ENCODE measurements at places on chromosomes 6 and 20. TPM values are rescaled to one million over a fixed set of nuclear protein-coding genes. Genes with fewer than 3 reads are reported as not detected.

The PTCRA gene
- polyA plus RNA-seq = 0.48 TPM

DNA sequence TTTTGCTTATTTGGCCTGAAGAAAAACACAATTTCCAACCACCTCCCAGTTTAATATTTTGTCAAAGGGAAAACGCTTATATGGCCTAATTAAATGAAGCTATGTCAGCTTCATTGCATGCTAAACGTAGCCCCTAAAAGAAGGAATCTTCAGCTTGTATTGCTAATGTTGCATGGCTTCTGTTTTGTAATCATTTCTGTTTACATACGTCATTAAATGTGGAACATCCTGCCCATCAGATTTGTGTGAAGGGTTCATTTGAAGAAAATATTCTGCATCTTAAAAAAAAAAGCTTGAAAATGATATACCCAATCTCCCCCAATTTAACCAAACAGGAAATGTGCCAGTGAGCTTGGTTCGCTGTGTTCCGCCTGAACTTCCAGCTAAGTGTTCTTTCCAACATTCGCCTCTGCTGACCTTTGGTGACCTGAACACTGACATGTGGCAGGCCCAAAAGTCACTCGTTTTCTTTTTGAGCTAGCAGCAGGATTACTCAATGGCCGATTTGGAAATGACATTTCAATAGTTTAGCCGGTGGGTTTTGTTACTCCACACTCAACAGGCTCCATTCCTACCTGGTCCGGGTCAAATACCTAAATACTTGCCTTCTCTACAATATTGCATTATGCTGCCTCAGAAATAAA is 12.7 kb upstream of the SIRT5 start:
- no peak for DNase-seq

DNA sequence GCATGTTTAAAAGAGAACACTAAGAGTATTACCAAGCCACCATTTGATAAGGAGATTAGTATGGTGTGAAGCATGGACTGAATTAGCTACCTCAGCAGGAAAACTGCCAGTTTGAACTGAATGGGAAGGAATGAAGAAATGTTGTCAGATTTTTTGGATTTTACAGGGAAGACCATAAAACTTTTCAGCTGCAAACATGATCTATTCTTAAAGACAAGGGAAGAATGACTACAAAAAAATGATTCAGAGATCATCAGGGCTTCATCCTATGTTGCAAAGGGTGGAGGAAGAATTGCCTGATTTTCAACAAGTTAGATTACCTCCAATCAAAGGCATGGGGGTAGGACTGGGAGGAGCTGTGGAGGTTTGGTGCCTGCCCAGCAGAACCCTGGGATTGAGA is 49.3 kb upstream of the MTRF1L start:
- no peak for DNase-seq

DNA sequence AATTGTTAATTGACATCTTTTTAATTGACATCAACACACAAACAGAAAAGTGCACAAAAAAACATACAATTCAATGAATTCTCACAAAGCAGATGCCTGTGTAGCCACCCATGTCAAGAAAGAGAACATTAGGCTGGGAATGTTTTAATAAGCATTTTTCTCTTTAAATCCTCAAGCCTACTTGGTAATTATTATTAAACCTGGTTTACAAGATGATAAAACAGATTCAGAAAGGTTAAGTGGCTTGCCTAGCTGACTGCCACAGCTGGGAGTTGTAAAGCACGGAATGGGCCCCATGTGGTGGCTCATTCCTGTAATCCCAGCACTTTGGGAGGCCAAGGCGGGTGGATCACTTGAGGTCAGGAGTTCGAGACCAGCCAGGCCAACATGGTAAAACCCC is 90.0 kb upstream of the AKAP12 start:
- no peak for DNase-seq

DNA sequence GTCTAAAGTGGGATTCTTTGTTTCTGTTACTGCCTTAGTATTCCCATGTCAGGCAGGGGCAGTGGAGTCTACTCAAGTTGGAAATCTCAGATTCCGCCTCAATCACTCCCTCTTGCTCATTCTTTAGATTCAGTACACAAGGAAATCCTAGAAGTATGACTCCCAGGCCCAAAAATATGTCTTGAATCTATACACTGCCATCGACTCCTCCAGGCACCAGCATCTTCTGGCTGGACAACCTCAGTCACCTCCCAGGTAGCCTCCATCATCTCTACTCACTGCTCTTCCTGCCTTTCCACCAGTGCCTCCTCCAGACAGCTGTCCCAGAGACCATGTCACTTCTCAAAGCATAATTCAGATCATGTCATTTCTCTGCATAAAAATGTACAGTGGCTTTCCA is 329.9 kb downstream of the CDC5L start:
- DNase-seq = no peak

GRCh38 chr20:16346956-16347355 is 226.3 kb downstream of the KIF16B start:
- no peak for DNase-seq

DNA sequence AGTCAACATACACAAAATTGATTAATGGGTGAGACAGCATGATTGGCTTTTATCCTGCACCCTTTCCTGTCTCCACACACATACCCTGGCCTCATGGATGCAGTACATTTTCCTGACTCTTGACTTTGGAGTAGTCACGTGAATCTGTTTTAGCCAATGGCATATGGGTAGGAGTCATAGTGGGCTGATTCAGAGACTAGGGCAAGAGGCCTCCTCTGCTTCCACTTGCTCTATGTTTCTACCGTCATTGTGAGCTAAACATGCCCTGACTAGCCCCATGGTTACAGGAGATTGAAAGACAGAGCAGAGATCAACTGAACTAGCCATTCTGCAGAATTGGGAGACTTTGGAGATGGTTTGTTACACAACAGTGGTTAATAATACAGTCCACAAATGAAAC is 850.0 kb downstream of the DHX35 start:
- no peak for DNase-seq

DNA sequence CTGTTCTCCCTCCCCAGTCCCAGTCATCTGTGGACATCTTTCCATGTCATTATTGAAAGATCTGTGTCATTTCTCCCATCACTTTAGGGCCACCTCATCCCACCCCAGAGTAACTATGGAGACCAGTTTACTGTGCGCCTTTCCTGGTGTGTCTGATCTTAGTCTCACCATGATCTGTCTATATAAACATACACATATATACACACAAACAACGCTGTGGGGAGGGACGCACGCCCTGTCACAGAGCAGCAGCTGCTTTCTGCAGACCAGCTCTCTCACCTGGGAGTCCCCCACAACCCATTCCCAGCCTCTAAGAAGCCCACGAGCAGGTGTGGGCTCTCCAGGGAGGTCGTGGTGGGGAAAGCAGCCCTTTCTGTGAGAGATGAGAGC is 68.1 kb upstream of the TOX2 start:
- DNase-seq = no peak

The BPI gene
- polyA plus RNA-seq = 1.2 TPM

The TBXT gene
- polyA plus RNA-seq = not detected

DNA sequence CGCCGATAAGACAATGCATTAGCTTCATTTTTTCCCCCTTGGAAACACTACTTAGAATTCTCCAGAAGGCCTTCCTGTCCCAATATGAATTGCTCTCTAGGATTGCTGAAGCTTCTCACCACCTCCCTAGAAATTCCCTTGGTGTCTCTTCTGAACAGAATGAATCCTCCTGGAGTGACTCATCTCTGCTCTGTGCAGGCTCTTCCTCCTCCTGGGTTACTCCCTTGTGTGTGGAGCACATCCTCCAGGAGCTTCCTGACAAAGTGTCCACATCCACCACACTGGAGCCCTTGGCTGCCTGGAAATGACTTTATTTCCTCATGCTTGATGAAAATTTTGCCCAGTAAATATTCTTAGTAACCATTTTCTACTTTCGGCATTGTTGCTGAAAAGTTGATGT is 54.4 kb downstream of the DTNBP1 start:
- DNase-seq = no peak

The GPR63 gene
- polyA plus RNA-seq = 4.3 TPM

The ALDH8A1 gene
- polyA plus RNA-seq = 37.3 TPM

- DNase-seq = peak; percentile 95
These were observed at the start of gene CCN2 for GRCh38 chr6:131950767-131951575. Gene CCN2, minus strand, starts transcription at chr6:131951372. Its CDS starts 200 bp downstream, at chr6:131951172.
